Activated naive CD8-positive, alpha-beta T cell treated with anti-CD3 and anti-CD28 coated beads, Interleukin-2, amount 10 ng/mL, durations not matched to agents 7 days and 5 days (primary cell): ENCODE measurements at places on chromosomes 1 and 21. TPM values are rescaled to one million over a fixed set of nuclear protein-coding genes. Genes with fewer than 3 reads are reported as not detected.

- no peak overlapping the region for H3K4me3 ChIP-seq
- H3K27me3 ChIP-seq = no peaks in the 10 kb centered on the region
- H3K36me3 ChIP-seq = no peaks in the 10 kb centered on the region
- H3K27ac ChIP-seq = no peak overlapping the region
Observed at GRCh38 chr1:164498792-164499191, 60.2 kb upstream of the PBX1 start.

OLFML3 gene
- total RNA-seq = 0.64 TPM

AKNAD1 gene
- total RNA-seq = not detected

DNA sequence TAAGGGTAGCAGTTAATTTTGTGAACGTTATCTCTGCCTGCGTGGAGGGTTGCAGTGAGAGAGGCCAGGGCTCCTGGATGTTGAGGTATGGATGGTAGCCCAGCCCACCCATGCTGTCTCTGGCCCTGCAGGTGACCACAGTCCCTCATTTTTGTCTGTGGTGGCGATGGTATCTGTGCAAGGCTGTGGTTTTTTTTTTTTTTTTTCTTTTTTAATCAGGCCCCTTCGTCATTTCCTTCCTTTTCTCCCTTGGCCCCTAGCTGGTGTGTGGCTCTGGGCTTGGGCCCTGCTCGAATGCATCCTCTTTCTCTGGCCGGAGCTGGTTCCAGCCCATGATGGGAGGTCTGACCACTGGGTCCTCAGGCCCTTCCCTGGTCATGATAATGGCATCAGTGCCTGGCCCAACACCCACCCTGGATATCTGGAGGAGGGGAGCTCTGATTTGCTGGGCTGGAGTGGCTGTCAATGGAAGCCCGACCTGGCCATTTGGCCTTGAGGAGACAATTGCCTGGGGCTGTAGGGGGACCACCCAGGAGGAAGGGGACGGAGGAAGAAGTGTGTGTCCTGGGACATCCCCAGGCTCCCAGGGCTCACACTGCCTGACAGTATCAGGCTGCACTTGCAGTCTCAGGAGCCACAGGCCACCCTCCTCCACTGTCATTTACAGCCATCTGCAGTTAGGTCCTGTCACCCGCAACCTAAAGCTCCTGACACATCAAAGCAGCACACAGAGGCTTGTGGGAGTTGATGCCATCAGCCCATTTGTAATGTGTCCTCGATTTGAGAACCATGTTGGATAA is 8.1 kb upstream of the RNF187 start:
- DNase-seq = peak; percentile 55
- peak overlapping the region; percentile 73 for H3K4me3 ChIP-seq
- H3K36me3 ChIP-seq = no peaks in the 10 kb centered on the region
- H3K27ac ChIP-seq = peak overlapping the region; percentile 92

DNA sequence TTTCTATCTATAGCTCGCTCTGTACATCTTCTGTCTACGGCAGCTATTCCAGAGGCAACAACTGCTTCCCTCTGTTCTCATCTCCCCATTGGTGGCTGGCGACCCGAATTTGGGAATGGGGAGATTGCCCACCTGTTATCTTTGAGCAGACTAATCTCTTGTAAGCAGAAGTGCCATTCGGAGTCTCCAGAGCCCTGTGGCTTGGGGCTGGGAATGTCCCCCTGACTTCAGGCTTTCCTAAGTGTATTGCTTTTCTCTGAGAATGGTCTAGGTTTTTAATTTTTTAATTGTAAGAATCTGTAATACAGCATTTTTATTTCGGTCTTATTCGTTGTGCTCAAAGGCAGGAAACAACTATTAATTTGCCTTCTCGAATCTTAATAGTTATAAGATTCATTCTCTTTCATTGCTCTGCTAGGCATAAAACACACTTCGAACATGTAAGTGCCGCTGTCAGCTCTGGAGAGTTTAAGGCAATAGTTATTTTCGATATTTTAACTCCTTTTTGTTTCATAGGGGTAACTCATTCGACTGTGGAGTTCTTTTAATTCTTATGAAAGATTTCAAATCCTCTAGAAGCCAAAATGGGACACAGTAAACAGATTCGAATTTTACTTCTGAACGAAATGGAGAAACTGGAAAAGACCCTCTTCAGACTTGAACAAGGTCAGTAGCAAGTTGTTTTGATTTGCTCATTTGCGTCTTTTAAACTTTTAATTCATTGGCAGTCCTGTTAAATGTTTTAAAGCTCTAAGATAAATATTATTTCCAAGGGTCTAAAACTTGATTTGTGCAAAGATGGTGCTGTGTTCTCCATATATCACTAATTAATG is 514 bp downstream of the AGL start:
- H3K36me3 ChIP-seq = peaks cover 18% of the 10 kb centered on the region
- peaks cover 2% of the 10 kb centered on the region for H3K27me3 ChIP-seq
- DNase-seq = no peak

DNA sequence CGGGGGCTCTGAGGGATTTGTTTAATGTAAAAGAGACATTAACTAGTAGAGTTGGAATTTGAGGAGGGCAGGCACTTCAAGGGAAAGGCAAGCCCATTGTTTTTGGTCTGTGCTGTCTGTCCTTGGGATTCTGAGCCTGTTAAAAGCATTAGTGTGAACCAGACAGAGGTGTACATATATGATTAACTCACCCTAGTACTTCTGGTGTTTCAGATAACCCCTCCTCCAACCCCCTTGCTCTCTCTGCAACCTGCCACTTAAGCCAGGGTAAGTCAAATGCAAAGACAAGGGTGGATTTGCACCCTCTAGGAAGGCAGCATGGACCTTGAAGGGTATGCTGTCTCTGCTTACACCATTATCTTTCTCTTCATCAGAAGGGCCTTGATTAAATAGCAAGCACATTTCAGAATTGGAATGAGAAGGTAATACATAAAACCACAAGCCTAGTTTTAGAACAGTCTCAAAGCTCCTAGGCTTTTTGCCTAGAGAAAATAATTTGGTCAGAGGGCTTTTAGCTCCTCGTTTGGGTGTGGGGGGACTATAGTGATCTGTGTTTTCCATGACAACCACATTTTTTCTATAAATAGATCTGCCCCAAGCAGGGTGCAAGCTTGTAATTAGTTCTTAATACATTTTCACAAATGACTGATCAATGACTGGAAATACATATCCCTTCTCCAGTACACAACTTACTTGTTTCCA is 120.7 kb upstream of the SGIP1 start:
- H3K4me1 ChIP-seq = peaks cover 23% of the 10 kb centered on the region
- DNase-seq = no peak
- H3K27ac ChIP-seq = no peak overlapping the region
- no peak overlapping the region for H3K4me3 ChIP-seq
- no peaks in the 10 kb centered on the region for H3K27me3 ChIP-seq

GRCh38 chr21:45162809-45163208 is 88.4 kb downstream of the ADARB1 start:
- H3K36me3 ChIP-seq = peaks cover 3% of the 10 kb centered on the region
- H3K4me1 ChIP-seq = no peaks in the 10 kb centered on the region
- H3K27ac ChIP-seq = no peak overlapping the region
- no peaks in the 10 kb centered on the region for H3K27me3 ChIP-seq

- H3K4me1 ChIP-seq = no peaks in the 10 kb centered on the region
- H3K4me3 ChIP-seq = no peak overlapping the region
- no peak for DNase-seq
- H3K36me3 ChIP-seq = no peaks in the 10 kb centered on the region
- H3K27me3 ChIP-seq = peaks cover 2% of the 10 kb centered on the region
Observed at GRCh38 chr1:30183006-30183405, 540.4 kb downstream of the MATN1 start.

GRCh38 chr21:33640697-33641351 is 717 bp downstream of the CRYZL1 start:
- peak overlapping the region; percentile 99 for H3K4me3 ChIP-seq
- peaks cover 8% of the 10 kb centered on the region for H3K36me3 ChIP-seq
- H3K27me3 ChIP-seq = peaks cover 25% of the 10 kb centered on the region
- H3K4me1 ChIP-seq = peaks cover 17% of the 10 kb centered on the region
- H3K27ac ChIP-seq = peak overlapping the region; percentile 94

DNA sequence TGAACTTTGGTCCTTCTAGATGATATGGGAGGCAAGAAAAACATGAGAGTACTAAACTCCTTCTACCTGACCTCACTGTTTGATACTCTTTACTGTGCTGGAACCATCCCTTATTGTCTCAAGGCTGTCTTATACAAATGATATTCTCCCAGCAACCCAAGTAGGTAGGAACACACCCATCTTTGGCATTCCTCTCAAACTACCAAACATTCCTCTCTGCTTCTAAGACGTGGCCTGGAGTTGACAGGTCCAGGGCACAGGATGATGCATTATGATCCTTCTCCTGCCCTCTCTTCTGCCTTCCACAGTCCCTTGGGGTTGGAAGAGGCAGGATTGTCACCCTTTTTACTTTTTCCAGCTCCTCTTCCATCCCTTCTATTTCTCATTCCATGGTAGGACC is 90.5 kb downstream of the SPATA17 start:
- H3K4me3 ChIP-seq = no peak overlapping the region
- H3K27ac ChIP-seq = no peak overlapping the region
- DNase-seq = no peak
- H3K4me1 ChIP-seq = no peaks in the 10 kb centered on the region
- H3K36me3 ChIP-seq = no peaks in the 10 kb centered on the region
- no peaks in the 10 kb centered on the region for H3K27me3 ChIP-seq

MYCL gene
- 0.34 TPM for total RNA-seq

- no peak overlapping the region for H3K27ac ChIP-seq
- H3K4me1 ChIP-seq = no peaks in the 10 kb centered on the region
- H3K4me3 ChIP-seq = no peak overlapping the region
- no peak for DNase-seq
- no peaks in the 10 kb centered on the region for H3K27me3 ChIP-seq
Observed at GRCh38 chr21:46151989-46152926, 3.1 kb downstream of the FTCD start.

- H3K4me1 ChIP-seq = peaks cover 12% of the 10 kb centered on the region
- no peak for DNase-seq
- no peaks in the 10 kb centered on the region for H3K36me3 ChIP-seq
- H3K4me3 ChIP-seq = no peak overlapping the region
- H3K27ac ChIP-seq = no peak overlapping the region
Observed at GRCh38 chr1:210475806-210476205, 147.1 kb downstream of the HHAT start.

DNA sequence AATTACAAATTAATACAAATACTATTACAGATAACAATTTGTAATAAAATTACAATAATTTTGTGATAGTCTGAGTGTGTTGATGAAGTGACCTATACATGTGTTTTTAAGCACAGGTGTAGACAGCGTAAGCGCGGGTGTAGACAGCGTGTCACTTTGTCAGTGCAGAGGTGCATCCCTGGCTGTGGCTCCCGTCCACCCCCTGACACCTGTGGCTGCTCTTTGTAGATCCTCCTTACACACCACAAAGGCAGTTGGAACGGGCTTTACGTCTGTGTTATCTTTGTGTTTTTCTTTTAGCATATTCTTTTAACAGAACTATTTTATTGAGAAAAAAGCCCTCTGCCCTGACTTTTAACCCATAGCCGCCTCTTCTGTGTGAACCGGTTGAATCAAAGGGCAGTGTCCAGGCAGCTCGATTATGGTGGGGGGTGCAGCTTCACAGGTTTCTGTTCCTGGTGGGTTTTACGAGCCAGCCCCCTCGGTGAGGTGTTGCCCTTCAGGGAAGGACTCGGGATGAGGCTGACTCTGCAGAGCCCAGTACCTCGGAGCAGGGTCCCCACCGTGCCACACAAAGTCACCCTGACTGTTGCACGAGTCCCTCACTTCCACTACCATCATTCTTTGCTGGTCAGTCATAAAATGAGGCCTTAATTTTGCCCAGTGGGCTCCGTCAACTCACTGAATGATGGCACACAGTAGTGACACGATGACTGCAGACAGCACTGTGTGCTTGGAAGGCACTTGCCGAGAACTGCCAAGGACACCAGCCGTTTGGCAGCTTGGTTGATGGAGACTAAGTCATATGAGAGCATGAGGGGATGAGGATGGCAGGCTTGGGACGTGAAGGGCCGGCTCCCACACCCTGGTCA is 86.4 kb upstream of the COL6A1 start:
- H3K27me3 ChIP-seq = peaks cover 2% of the 10 kb centered on the region
- no peaks in the 10 kb centered on the region for H3K36me3 ChIP-seq
- no peak overlapping the region for H3K27ac ChIP-seq
- H3K4me1 ChIP-seq = peaks cover 5% of the 10 kb centered on the region
- DNase-seq = no peak

DNA sequence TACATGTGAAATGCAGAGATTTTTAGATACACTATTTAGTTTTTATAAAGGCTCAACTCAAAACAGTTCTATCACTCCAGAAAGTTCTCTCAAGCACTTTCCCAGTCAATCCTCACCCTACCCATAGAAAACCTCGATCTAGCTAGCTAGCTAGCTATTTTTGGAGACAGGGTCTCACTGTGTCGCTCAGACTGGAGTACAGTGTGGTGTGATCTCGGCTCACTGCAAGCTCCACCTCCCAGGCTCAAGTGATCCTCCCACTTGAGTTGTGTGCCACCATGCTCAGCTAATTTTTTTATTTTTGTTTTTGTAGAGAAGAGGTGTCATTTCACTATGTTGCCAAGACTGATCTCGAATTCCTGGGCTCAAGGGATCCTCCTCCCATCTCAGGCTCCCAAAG is 236.9 kb downstream of the RERE start:
- no peaks in the 10 kb centered on the region for H3K27me3 ChIP-seq
- H3K36me3 ChIP-seq = peaks cover 4% of the 10 kb centered on the region
- H3K4me1 ChIP-seq = no peaks in the 10 kb centered on the region
- H3K27ac ChIP-seq = no peak overlapping the region
- no peak overlapping the region for H3K4me3 ChIP-seq

C1orf94 gene
- not detected for total RNA-seq

DNA sequence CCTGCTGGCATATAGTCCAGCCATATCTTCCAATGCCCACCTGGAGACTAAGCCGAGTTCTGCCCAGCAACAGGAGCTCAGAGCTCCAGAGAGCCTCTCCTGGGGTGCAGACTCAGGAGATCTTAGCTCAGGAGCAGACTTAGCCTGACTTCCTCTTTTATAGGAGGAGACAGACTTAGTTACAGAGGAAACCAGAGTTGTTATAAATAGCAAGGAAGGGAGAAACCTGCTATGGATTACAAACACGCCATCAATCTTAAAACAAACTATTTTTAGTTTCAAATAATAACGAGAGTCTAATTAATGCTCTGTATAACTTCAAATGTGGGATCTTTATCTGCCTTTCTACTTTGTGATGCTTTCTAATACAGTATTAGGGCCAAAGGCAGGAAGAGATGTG is 3.3 kb upstream of the KIF21B start:
- no peaks in the 10 kb centered on the region for H3K27me3 ChIP-seq
- H3K4me3 ChIP-seq = peak overlapping the region; percentile 20
- no peak overlapping the region for H3K27ac ChIP-seq

ITSN1 gene
- 2.3 TPM for total RNA-seq

DNA sequence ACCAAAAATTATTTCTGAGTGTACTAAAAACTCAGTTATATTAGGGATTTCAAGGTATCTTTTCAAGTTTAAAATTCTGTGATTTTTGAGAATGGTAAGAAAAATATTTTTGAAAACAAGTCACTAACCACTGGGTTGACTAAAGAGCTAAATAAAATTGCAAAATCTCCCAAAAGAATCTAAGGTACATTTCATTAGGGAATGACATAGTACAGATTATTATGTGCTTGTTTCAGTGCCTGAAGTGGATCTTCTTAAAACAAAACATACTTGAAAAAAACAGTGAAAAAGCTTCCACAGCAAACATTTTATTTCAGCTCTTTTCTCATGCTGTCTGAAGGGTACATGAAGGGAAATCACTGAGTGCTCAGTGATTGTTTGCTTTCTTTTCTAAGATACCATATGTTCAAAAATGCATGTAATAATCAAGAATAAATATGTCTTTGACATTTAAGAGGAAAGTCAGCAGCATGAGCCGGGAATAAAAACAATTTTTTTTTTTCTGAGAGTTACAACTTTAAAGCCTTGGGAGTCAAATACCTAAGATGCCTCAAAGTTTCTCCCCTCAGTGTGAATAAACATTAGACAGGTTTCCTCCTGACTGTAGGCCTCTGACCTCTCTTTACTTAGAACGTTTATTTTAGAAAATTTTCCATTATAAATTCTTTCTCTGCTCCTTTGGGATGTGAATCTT is 200.7 kb downstream of the KCNT2 start:
- H3K4me1 ChIP-seq = no peaks in the 10 kb centered on the region
- no peaks in the 10 kb centered on the region for H3K36me3 ChIP-seq
- H3K27me3 ChIP-seq = no peaks in the 10 kb centered on the region
- no peak for DNase-seq

FLG gene
- total RNA-seq = not detected
